CD4-positive, alpha-beta T cell treated with Interleukin-15 for 1 hour (primary cell): ENCODE measurements at places on chromosomes 5 and 9.

DNA sequence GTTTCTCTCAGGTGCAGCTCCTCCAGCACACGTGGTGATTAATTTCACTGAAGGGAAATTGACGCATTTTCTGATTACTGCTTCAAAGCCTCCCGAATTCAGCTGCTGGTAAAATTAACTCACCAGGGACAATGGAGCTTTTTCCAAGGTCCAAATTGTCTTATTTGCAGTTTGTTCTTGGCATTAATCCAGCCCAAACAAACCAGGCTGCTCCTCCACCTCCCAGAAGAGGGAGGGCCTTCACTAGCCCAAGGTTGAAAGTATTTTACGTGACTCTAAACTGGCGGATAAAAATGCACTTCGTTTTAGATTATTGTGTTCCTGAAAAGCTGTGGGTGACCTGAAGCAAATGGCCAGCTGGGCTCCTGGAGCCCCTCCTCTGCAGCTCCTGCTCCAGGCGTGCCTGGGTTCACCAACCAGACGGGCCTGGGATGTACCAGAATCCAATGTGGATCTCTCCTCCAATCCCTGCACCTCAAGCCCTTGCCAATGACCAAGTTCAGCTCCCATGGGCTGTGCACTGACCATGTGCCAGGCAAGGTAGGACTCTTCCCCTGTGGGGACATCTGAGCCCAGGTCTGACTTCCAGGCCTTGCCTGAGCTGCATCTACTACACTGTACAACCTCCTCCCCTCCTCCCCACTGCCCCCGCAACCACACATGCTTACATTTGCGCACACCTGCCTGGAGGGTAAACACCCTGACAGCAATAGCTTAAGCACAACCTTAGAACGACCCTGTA lies 193.4 kb downstream of the CDK5RAP2 start:
- DNase-seq: no peak

GRCh38 chr5:124355928-124356327 lies 390.5 kb downstream of the ZNF608 start:
- DNase-seq: no peak

GRCh38 chr9:96025995-96026602 lies 150.6 kb downstream of the ERCC6L2 start:
- no peak for DNase-seq

- DNase-seq: no peak
These were observed 428.9 kb downstream of the EFNA5 start for GRCh38 chr5:107241841-107242240.

- no peak for DNase-seq
These were observed 169.9 kb downstream of the CTNND2 start for GRCh38 chr5:11734369-11734768.

DNA sequence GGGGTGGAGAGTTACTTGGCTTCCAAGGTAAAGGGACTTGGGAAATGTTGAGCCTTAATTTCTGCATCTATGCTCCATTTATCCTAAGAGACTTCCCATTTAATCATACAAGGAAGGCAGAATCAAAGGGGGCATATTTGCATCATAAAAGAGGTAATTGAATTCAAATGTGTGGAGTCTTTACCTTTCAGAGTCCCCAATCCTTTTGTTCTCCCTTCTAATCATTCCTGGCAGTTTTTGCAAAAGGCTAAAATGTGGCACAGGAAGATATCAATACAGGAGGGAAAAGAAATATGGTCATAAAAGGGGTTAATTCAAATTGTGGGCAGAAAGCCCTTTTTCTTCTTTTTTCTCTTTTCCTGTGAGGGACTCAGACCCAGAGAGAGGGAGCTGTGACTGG lies 69.5 kb downstream of the SFXN1 start:
- DNase-seq: no peak

DNA sequence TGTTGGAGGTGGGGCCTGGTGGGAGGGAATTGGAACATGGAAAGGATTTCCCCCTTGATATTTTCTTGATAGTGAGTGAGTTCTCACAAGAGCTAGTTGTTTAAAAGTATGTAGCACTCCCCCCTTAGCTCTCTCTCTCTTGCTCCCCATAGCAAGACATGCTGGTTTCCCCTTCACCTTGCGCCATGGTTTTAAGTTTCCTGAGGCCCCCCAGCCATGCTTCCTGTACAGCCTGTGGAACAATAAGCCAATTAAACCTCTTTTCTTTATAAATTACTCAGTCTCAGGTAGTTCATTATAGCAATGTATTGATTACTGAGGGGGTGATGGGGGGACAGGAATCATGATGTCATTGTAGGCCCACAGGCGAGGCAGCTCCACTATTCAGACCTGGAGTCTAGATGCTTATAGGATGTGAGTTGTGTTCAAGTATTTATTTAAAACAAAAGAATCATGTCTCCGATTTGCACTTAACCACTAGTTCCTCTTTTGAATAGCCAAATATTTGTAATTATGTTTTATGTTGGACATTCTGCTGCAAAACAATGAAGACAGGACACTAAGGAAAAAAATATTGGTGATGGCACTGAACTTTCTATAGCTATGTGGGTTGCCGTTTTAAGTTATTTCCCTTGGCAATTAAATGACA lies 156.6 kb downstream of the TMEM38B start:
- DNase-seq: no peak

- no peak for DNase-seq
These were observed 96.2 kb downstream of the VCAN start for GRCh38 chr5:83567741-83568140.

GRCh38 chr5:143114481-143114880 lies 289.0 kb downstream of the NR3C1 start:
- no peak for DNase-seq

- DNase-seq: no peak
These were observed 40.3 kb downstream of the ZNF354A start for GRCh38 chr5:178690208-178690607.

- DNase-seq: no peak
These were observed 275.6 kb upstream of the PAPPA start for GRCh38 chr9:115877852-115878438.

GRCh38 chr5:98975682-98976407 lies 47.0 kb upstream of the CHD1 start:
- no peak for DNase-seq
